ENCODE measurements at places on chromosomes 16 and 17. TPM values are rescaled to one million over a fixed set of nuclear protein-coding genes. Genes with fewer than 3 reads are reported as not detected.
A peak's percentile ranks its signal among the peaks of the same experiment; 100 is the strongest.

Gene TBC1D3C
- total RNA-seq, result not detected

DNA sequence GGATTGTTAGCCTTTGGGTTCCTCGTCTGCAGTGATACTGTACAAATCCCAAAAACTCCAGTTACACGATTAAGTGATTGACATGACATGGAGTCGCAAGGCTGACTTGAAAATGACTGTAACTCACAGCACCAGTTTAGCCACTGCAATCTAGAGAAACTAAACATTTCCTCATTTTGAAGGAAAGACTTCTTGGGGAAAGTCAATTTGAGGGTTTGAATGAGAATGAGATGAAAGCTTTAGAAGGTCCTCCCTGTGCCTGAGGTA lies 4.8 kb downstream of the BANP start:
- DNase-seq, result no peak

Gene XAF1
- not detected for total RNA-seq

GRCh38 chr16:84827131-84827574 lies 7.4 kb downstream of the CRISPLD2 start:
- no peak for DNase-seq

Gene CNTNAP4
- total RNA-seq, result not detected

Gene DYNLRB2
- total RNA-seq, result not detected

DNA sequence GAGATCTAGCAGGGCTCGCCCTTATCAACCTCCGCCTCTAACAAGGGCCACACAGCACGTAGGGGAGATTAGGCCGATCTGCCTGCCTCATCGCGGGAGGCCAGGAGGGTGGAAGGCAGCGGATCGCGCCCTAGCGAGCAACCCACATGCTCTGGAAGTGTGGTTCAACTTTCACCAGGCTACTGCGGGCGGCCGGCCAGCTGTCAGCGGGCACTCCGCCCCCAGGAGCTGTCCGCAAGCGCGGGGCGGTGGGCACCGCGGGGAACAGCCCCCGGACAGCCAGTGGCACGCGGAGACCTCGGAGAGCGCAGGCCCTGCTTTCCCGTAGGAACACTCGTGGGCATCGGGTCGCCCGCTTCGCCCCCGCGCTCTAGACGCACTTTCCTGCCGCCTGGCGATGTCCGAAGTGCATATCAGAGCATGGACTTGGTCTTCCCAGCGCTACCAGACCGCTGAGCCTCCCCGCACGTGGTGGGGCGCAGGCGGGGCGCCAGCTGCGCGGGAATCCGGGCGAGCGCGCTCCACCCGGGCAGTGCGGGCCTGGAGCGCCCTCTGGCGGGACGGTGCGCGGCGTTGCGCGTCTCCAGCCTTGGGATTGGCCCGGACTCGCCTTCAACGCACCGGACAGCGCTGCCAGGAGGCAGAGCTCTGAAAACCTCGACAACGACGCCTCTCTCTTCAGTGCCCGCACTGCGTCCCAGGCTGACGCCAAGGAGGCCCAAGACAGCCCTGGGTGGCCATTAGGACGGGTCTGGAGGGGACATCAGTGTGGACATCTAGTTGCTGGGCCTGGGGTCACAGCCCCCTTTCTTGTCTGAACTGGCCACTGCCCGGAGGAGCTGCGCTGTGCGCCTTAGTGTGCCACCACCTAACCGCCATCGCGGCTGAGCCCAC lies 3.6 kb upstream of the ZNHIT3 start:
- DNase-seq, result peak; percentile 96

DNA sequence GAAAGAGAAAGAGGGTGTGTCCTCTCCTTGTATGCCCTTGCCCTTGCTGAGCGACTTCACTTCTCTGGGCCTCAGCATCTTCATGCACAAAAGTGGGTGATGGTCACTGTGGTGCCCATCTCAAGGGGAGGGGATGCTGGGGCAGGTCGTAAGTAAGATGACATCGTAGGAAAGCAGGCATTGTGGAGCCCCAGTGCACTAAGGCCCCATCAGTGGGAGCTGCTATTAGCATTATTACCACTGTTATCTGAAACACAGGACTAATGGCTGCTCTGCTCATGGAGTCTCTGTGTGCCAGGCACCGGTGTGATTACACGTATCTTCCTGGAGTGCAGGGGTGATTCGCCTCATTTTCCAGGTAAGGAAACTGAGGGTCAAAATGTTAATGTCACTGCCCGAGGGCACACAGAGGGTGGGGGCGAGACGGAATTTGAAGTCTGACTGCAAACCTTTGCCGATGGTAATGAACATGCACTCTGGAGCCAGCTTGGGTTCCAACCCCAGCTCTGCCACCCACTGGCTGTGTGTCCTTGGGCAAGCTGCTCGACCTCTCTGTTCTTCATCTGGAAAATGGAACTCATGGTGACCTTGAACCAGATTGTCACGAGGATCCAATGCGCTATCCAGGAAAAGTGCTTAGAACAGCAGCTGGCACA lies 63.2 kb upstream of the GSE1 start:
- no peak for DNase-seq

Gene MYH11
- total RNA-seq, result 0.88 TPM

Gene PDILT
- not detected for total RNA-seq

DNA sequence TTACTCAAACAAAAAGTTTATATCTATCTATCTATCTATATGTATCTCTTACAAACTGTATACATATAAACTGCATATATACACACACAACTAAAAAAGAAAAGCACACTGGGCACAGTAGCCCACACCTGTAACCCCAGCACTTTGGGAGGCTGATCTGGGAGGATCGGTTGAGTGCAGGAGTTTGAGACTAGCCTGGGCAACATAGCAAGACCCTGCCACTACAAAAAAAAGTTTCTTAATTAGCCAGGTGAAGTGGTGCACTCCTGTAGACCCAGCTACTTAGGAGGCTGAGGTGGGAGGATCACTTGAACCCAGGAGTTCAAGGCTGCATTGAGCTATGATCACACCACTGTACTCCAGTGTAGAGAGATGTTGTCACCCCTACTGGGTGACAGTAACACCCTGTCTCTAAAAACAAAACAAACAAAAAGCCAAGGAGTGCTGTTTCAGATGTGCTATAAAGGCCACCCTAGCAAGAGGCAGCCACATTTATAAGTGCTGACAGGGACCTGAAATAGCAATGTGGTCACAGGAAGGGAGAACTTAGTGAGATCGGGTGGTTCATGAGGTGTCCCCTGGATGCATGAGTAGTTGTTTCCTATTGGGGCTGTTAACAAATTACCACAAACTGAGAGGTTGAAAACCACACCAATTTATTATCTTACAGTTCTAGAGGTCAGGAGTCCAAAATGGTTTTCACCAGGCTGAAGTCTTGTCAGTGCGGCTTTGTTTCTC lies 4.8 kb downstream of the CD2BP2 start:
- no peak for DNase-seq

Gene ATXN2L
- total RNA-seq, result 293 TPM

Gene B4GALNT2
- not detected for total RNA-seq

DNA sequence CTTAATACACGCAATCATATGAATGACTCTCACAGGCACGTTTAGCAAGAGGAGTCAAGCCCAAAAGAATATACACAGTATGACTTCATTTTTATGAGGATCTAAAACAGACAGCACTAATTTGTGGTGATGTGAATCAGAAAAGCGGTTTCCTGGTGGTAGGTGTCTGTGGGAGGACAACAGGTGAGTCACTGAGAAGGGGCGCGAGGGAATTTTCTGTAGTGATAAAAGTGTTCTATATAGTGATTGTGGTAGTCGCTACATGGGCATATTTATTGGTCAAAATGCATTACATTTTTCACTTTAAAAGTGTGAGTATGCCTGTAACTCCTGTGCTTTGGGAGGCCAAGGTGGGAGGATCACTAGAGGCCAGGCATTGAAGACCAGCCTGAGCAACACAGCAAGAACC lies 7.6 kb upstream of the TNRC6A start:
- no peak for DNase-seq

GRCh38 chr17:55202896-55203295 lies 61.9 kb upstream of the HLF start:
- no peak for DNase-seq

GRCh38 chr17:61362396-61362795 lies 37.2 kb upstream of the TBX2 start:
- no peak for DNase-seq

DNA sequence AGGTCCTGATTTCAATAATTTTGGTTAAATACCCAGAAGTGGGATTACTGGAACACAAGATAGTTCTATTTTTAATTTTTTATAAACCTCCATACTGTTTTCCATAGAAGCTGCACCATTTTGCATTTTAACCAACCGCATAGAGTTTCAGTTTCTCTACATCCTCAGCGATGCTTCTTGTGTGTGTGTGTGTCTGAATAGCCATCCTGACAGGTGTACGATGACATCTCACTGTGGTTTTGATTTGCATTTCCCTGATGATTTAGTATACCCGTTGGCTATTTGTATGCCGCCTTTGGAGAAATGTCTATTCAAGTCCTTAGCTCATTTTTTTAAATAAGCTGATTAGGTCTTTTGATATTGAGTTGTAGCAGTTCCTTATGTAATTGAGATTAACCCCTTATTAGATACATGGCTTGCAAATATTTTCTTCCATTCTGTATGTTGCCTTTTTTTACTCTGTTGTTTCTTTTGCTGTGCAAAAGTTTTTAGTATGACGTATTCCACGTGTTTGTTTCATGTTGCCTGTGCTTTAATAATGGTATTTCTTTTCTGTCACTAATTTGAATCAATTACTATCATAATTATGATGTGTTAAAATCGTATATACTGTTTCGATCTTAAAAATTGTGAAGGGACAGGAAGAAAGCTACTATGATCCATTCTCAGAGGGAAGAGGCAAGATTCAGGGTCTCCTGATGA lies 227.2 kb upstream of the MON1B start:
- no peak for DNase-seq

DNA sequence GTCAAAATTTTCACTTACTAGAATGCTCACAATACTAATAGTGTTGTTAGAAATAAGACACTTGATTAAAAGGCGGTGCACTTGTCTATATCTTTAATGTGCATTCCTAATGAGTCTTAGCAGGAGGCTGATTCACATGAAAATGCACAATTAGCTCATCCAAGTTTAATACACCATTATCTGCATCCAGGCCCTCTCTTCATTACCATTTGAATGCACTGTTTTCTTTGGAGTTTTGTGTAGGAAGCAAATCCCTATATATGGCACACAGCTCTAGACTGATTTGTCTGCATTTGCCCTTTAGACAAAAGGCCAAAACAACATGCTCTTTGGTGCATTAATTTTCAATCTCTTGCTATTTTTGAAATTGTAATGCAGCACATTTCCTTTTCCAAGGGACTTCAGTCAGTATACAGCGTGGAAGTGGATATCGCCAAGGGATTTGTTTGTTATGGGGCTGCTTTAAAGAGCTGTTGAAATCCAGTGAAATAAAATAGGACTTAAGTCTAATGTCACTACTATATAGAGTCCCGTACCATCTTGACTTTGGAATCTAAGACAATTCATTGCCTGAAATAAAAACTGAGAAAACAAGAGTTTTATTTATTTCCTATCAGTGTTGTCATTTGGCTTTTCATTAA lies 257.6 kb upstream of the CPHXL start:
- no peak for DNase-seq

DNA sequence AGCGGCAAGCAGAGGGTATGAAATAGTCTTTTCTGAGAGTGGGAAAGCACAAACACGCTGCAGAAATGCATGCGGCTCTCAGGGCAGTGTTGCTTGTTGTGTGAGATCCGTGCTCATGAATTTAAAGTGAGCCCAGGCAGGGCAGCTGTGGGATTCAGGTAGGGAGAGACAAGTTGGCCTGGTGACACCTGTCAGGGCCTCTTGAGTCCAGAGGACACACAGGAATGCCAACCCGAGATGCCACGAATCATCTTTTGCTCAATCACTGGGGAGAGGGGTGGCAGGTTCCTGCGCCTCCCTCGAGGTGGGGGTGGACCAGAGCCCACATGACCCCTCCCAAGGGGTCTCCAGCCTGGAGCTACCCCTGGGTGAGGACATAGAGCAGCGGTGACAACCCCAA lies 211.9 kb downstream of the GSG1L start:
- no peak for DNase-seq

- DNase-seq, result no peak
Observed at GRCh38 chr17:55212880-55213279, 51.9 kb upstream of the HLF start.

DNA sequence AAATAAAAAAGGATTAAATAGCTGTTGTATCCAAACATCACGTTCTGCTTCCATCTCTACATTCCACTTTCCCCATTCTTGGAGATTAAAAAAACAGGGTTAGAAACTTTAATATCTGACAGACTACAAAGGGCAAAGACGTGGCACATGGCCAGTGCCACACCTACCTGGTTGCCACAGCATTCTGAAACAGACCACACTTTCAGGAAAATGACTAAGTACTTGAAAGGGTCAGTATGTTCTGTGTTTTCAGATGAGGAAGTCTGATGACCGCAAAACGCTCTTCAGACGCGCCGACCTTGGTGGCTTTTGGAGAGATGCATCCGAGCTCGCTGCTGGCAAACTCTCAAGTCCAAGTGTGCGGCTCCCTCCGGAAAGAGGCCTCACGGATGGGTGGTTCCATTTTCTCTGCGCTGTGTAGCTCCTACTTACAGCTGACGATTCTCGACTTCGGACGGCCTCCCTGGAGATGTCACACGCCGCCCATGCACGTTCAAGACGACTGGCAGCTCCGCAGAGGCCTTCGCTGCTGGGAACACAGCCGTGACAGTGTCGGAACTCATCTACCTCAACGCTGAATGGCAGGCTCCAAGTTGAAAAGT lies 15.5 kb downstream of the MAP1LC3B start:
- no peak for DNase-seq

GRCh38 chr17:28405632-28406472 lies at the start of gene SLC46A1:
Gene SLC46A1, minus strand, starts transcription at chr17:28406212. Its CDS starts 98 bp downstream, at chr17:28406114.
- DNase-seq, result peak; percentile 89

- peak; percentile 67 for DNase-seq
Observed at GRCh38 chr17:51653878-51654277, 393.5 kb downstream of the UTP18 start.

All from H9 (cell line).